ENCODE measurements at places on chromosomes 5 and 9.

DNA sequence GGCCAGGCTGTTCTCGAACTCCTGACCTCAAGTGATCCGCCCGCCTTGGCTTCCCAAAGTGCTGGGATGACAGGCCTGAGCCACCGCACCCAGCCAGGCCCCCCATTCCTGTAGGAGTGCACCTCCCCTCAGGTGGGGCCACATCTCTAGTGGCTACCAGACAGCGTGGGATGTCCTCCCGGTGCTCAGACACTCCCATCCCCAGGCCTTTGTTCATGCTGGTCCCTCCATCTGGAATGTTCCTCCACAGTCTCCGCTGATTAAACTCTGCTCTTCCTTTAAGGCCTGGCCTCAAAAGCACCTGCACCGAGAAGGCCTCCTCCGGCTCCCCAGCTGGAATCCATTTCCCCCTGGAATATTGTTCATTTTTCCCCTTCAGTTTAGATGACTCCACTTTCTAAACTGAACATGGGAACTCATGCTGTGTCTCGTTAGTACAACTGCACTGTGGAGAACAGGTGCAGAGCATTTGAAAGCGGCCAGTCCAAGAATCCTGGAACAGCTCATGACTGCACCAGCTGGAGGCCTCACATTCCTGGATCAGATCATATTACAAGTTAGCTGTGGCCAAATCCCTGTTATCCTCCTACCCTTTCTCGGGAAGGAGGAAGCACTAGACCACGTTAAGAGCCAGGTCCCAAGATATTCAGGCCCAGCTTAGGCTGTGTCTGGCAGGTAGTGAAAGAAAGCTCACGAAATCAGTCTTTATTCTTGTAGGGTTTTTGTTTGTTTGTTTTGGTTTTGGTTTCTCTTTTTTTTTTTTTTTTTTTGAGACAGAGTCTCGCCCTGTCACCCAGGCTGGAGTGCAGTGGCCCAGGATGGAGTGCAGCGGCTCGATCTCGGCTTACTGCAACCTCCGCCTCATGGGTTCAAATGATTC is 10.8 kb upstream of the PRRC2B start:
- no peak for DNase-seq

GRCh38 chr9:9749591-9749990 is 863.2 kb downstream of the PTPRD start:
- DNase-seq, result no peak

GRCh38 chr5:172123269-172123692 is 64.7 kb downstream of the STK10 start:
- DNase-seq, result no peak

DNA sequence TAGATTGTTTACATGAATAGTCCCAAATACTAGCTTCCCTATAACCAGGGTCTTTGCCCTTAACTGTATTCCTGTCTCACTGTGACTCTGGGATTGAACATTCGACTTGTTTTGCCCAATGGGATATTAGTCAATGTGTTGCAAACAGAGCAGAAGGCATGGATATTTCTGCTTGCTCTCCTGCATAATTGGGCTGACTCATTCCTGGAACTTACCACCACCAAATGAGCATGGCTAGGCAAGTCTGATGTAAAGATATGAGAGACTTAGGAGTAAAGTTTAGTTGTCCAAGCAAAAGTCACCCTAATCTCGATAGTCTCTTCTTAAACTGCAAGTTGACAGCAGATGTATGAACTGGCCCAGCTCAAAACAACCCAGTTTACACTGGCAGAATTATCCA is 273.5 kb upstream of the CCNG1 start:
- no peak for DNase-seq

DNA sequence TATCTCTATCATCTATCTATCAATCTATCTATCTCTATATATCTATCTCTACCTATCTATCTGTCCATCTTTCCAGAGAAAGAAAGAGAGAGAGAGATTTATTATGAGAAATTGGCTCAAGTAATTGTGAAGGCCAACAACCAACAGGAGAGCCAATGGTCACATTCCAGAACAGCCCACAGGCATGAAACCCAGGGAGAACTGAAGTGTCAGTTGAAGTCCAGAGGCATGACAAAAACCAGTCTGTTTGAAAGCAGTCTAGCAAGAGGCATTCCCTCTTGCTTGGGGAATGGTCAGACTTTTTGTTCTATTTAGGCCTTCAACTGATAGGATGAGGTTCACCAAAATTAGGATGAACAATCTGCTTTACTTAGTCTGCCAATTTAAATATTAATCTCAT is 87.6 kb upstream of the PLCXD3 start:
- no peak for DNase-seq

GRCh38 chr5:108638021-108638420 is 109.7 kb upstream of the FER start:
- no peak for DNase-seq

GRCh38 chr9:134698587-134699342 is 57.2 kb downstream of the COL5A1 start:
- peak; percentile 56 for DNase-seq

DNA sequence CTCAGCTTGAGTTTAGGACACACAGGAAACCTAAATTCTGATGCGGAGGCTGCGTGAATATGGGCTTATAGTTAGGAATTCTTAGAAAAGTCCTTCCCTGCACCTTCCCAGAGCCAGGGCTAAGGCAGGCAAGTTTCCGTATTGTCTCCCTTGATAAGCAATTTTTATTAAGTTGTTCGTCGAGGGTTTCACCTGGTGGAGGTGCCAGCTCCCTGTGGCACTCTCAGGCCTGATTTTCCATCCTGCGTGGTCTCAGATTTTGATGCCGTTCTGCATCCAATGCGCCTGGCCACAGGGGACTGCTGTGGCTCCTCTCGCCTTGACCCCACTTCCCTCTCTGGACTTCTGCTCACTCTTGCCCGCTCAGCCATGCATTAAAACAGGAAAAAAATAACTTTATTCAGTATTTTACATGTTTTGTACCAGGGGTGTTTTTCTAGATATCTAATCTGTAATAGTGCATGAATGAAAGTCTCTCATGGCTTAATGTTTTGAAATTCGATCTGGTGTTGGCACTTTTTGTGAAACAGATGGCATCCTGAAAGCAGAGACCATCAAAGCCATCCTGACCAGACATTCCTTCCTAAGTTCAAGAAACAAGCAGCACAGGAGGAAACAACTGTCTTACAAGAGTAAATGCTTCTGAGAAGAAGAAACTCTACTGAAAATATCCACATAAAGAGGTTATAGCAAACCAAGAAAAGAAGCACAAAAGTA is 50.7 kb downstream of the TRIP13 start:
- DNase-seq, result no peak

DNA sequence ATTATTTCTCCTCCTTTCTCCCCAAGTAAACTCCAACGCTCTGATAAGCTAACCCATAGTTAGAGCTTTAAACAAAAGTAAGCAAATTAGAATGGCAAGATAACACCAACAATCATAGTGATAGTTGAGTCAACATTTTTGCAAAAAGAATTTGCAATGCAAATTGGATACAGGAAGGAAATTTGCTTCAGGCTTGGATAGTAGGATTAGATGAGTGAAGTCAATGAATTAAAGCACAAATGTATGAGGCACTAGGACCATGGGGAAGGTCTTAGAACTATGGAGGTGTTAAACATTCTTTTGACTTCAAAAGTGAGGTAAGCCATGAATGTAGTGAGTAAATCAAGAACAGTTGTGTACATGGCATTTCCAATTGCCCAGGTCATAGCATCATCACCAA is 289.8 kb upstream of the GRAMD2B start:
- no peak for DNase-seq

GRCh38 chr5:139664086-139664693 is 16.0 kb downstream of the CXXC5 start:
- no peak for DNase-seq

DNA sequence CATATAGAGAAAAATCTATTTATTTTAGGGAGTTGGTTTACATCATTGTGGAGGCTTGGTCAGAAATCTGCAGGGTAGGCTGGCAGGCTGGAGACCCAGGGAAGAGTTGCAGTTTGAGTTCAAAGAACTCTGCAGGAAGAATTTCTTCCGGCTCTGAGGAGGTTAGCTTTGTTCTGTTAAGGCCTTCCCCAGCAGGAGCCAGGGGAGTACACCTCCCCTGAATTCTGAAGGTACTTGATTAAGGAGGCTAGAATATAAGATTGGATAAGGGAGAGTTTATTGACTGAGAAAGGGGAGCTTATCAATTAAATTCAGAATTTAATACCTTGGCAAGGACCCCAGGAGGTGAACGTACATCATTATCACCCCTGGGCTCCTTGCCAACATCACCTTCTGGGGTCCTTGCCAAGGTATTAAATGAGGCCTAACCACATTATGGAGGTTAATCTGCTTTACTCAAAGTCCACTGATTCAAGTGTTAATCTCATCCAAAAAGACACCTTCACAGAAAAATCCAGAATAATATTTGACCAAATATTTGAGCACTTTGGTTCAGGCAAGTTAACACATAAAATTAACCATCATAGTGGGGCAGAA is 351.7 kb downstream of the CWC27 start:
- no peak for DNase-seq

DNA sequence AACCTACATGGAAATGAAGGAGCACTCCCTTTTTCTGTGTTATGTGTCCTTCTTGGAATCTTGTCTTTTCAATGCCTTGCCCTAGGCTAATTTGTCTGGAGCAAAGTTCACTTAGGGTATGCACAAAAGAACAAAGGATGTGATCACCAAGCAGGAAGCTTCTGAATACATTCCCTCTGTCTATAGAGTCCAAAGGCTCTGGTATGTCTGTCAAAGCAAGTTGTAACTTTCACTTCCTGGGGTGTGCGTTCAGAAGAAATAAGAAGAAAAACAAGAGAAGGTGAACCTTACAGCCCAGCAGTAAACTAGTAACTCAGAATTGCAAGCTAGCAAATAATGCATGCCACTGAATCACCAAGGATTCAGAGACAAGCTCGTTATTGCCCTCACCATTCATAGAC is 31.7 kb upstream of the CDH6 start:
- DNase-seq, result no peak

- no peak for DNase-seq
Observed at GRCh38 chr9:115985657-115986056, 167.9 kb upstream of the PAPPA start.

DNA sequence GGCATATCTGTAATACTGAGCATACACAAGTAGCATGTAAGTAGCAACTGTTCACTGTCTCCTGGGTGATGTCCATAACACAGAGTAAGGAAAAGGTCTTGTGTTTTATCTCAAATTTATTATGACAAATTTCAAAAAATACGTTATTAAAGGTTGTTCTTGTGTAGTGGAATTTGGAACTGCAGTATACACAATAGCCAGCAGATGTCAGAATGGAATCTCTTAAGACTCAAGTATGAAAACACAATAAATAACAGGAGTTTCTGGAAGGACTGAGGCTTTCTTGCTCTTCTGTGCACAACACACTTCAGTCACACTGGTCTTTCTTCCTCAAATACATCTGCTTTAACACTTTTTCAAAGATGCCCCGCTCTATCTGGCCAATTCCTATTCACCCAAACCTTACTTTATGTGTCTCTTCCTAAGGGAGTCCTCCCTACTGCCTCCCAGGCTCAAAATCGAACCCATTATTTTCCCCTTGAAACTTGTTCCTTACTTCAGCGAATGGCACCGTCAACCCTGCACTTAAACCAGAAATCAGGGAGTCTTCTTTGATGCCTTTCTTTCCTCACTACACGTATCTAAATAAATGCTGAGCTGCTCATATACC is 6.5 kb upstream of the FBXO10 start:
- no peak for DNase-seq

GRCh38 chr9:91359734-91360470 is 1.8 kb downstream of the AUH start:
- DNase-seq, result no peak

- no peak for DNase-seq
Observed at GRCh38 chr5:135890296-135890695, 5.3 kb downstream of the IL9 start.

DNA sequence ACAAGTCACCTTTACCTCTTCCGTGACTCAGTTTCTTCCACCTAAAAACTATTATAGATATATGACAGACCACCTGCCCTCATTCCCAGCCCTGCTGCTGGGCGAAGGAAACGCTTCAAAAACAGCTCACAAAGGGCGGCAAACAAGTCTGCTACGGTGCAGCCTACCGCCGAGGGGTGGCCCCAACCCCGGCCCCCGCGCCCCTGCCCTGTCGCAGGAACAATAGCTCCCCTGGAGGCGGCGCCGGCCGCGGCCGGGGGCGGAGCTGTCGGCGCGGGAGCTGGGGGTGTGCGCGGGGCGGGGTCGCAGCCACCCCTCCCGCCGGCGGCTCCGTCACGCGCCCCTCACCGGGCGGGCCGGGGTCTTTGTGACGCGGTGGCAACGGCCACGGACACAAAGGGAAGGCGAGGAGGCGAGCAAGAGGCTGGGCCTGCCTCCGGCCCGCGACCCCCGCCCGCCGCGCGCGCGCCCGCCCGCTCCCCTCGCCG is at the start of gene TMEFF1:
Gene TMEFF1, plus strand, starts transcription at position 362 of the 488 bp plus-strand sequence. CDS start 396 bp downstream, outside the sequence.
- peak; percentile 3 for DNase-seq

All from stimulated activated CD4-positive, alpha-beta T cell treated with anti-CD3 and anti-CD28 coated beads, TNF-alpha, amount 100 ng/mL, for 24 hours (primary cell).